Cerebellar nuclear complex (tissue), 1 donor: ENCODE measurements at places on chromosomes 13 and 19.

- no peak for DNase-seq
These were observed 59.1 kb upstream of the GPR183 start for GRCh38 chr13:99366075-99366987.

DNA sequence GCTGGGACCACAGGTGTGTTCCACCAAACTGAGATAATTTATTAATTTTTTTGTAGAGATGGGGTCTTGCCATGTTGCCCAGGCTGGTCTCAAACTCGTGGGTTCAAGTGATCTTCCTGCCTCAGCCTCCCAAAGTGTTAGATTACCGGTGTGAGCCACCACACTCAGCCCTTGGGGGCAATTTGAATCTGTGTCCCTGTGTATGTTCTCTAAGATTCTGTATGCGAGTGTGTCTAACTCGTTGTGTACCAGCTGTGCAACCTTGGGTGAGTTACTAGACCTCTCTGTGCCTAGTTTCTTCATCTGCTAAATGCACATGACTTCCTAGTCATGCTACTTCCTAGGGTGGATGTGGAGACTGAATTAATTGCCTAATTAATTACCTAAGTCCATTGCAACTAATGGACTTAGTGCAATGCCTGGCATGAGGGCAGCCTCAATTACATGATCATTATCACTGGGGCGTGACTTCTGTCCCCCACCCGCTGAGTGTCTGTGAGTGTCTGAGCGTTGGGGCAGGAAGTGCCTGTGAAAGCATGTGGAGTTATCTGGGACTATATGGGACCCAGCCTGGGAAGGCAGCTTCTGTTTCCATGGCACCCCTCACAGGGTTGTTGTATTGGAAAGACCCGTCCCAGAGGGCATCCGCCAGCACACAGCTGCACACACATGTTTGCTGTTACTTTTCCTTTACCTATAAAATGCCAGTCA lies 1.8 kb upstream of the NCCRP1 start:
- DNase-seq = no peak

DNA sequence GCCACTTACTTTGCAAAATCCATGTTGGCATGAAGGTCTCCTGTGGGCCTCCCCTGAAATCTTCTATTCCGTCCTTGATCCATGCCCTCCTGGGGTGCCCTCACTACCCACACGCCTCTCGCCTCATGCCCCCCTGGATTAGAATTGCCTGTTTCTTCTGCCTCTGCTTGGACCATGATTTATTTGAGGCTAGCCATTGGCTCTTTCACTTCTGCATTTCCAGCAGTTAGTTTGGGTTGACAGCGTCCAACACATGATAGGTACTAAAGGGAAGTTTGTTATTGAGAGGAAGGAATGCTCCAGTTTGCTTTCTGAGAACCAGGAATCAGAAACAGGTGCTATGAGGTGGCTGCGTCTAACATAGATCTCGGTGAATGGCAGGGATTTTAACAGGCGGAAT lies 30.5 kb upstream of the TPTE2 start:
- DNase-seq = no peak

- no peak for DNase-seq
These were observed 394.2 kb downstream of the ITGBL1 start for GRCh38 chr13:101846701-101847100.

GRCh38 chr13:94119360-94119936 lies 360.0 kb downstream of the DCT start:
- DNase-seq = no peak

DNA sequence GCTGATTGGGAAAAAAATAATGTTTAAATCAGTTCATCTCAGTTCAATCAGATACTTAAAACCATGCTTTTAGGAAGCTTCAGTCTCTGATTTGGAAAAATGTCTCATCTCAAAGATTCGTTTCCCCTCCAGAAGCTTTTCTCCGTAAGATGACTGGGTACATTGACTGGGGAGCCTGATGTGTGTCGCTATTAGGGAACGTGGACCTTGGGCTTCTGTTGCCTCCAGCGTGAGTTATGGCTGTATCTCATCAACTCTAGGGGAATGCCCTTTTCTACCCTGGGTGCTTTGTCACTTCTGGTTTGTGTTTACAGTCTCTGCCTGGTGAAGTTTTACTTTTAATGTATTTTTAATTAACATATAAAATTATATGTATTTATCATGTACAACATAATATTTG lies 635.5 kb upstream of the GPC6 start:
- no peak for DNase-seq

DNA sequence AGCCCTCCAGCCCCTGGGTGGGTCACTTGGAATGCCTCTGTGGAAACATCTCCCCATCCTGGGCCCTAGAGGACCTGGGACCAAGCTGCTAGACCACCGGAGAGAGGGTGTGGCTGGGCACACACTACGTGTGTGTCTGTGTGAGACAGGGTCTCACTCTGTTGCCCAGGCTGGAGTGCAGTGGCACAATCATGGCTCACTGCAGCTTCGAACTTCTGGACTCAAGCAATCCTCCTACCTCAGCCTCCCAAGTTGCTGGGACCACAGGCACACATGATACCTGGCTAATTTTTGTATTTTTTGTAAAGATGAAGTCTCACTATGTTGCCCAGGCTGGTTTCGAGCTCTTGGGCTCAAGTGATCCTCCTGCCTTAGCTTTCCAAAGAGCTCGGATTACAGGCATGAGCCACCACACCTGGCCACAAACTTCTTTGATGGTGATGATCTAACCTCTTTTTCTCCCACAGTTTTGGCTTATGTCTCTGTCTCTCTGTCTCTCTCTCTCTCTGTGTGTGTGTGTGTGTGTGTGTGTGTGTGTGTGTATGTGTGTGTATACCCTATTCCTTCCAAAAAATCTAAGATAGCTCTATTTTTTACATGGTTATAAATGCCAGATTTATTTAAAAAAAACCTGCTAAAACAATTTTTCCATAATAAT lies 32.1 kb upstream of the SLC7A9 start:
- no peak for DNase-seq

- DNase-seq = no peak
These were observed 69.5 kb downstream of the STOML3 start for GRCh38 chr13:38921081-38921480.

DNA sequence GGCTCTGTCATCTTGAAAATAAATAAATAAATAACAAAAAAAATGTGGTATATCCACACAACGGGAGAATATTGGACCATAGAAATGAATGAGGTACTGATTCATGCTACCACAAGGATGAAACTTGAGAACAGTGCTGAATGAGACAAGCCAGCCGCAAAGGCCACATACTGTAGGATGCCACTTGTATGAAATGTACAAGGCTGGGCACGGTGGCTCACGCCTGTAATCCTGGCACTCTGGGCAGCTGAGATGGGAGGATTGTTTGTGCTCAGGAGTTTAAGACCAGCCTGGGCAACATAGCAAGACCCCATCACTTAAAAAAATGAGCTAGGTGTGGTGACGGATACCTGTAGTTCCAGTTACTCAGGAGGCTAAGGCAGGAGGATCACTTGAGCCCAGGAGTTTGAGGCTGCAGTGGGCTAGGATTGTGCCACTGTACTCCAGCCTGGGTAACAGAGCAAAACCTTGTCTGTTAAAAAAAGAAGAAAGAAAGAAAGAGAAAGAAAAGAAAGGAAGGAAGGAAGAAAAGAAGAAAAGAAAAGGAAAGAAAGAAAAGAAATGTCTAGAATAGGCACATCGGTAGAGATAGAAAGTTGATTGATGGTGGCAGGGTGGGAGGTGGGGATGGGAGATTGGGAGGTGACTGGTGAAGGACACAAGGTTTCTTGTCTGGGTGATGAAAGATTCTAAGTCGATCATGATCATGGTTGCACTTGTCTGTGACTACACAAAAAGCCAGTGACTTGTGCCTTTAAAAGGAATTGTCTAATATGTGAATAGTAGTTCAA lies 20.3 kb downstream of the HPN start:
- DNase-seq = no peak

DNA sequence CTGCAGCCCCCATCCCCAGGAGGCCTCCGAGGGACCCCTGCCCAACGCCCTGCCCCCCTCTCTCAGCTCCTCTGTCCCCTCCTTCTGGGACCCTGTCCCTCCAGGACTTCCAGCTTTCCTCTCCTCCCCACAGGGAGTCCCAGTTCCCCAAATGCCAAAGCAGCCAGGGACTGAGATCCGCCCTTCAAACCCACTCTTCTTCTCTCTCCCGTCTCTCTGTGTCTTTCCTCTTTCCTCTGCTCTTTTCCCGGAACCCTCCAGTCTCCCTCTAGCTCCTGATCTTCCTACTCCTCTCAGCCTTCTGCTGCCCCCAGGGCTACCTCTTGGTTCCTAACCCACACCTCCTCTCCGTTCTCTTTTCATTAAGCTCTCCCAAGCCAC lies 377 bp downstream of the CA11 start:
- no peak for DNase-seq
